CD4-positive, alpha-beta T cell (primary cell): ENCODE measurements at places on chromosomes 16 and 17. TPM values are rescaled to one million over a fixed set of nuclear protein-coding genes. Genes with fewer than 3 reads are reported as not detected.

KRTAP1-5 gene
- total RNA-seq: not detected

KRT20 gene
- total RNA-seq: not detected

GRCh38 chr17:7560172-7561027, 1.3 kb upstream of the SENP3 start:
- peak; percentile 40 for DNase-seq

GRCh38 chr16:66342294-66342900, 24.1 kb upstream of the CDH5 start:
- no peak for DNase-seq

- DNase-seq: no peak
These were observed 7.2 kb downstream of the EFCAB5 start for GRCh38 chr17:29948448-29949215.

CCDC92B gene
- 0.11 TPM for total RNA-seq

DNA sequence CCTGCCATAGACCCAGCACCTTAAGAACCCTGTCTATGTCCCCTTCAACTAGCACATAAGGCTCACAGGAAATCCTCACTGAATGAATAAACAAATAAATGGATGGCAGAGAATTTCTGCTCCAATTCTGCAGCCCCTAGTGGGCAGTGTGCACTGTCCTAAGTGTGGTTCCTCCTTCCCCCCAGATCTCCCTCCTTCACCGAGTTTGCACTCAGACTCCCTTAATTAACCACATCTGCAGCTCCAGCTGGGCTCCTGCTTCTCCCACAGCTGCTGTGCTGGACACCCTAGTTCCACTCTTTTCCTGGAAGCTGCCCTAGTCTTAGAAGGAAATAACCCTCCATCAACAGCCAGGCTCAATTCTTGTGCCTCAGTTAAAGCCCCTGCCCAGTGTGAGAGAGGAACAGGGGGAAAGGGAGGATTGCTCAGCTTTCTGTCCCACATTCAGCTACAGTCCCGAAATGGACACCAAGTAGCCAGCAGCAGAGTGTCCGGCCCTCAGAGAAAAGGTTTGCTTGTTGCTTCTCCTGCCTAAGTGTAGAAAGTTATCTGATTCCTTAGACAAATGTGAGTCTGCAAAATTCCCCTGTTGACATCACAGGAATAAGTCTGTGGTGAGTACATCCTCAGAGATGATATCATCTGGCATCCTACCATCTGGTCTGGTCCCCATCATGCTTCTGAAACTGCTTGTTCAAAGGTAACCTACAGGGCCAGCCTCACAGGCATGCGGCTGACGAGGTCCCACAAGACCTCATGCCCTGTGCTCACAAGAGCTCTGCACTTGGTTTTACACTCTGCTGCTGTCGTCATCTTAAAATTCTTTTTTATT, 12.3 kb downstream of the LRRC3C start:
- peak; percentile 63 for DNase-seq

DNA sequence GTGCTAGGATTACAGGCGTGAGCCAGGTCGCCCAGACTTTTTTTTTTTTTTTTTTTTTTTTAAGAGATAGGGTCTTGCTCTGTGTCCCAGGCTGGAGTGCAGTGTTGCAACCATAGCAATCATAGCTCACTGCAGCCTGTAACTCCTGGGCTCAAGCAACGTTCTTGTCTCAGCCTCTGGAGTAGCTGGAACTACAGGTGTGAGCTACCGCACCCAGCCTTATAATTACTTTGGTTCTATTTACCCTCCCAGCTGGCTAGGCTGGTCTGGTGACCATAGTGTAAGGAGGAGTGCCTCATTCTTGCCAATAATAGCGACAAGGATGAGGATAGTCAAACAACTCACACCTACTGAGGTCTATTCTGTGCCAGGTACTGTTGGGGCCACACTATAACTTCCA, 39.6 kb upstream of the USP7 start:
- DNase-seq: no peak

- no peak for DNase-seq
These were observed 5.5 kb upstream of the FBXL20 start for GRCh38 chr17:39406951-39407350.

GRCh38 chr17:75262112-75262606, 480 bp downstream of the MRPS7 start:
- no peak for DNase-seq

GRCh38 chr17:60168654-60169053, 18.9 kb downstream of the CA4 start:
- no peak for DNase-seq

DNA sequence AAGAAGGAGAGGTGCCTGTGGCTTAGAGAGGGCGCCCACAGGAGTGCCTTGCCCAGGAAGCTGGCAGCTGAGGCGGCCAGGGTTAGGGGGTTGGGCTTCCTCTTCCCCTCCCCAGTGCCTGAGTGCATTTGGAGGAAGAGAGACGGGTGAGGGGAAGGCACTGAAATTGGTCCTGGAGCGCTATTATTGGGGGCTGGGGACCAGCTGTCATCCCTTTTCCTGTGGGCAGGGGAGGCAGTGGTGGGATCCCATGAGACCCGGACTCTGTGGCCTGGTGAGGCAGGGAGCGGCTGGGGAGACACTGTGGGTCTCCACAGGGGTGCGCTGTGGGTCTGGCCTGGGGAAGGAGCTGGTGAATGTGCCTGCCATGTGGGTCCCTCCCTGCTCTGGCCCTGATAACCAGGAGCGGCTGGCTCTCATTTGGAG, 259.7 kb downstream of the SEC14L1 start:
- peak; percentile 67 for DNase-seq

TMEM100 gene
- total RNA-seq: not detected

DNA sequence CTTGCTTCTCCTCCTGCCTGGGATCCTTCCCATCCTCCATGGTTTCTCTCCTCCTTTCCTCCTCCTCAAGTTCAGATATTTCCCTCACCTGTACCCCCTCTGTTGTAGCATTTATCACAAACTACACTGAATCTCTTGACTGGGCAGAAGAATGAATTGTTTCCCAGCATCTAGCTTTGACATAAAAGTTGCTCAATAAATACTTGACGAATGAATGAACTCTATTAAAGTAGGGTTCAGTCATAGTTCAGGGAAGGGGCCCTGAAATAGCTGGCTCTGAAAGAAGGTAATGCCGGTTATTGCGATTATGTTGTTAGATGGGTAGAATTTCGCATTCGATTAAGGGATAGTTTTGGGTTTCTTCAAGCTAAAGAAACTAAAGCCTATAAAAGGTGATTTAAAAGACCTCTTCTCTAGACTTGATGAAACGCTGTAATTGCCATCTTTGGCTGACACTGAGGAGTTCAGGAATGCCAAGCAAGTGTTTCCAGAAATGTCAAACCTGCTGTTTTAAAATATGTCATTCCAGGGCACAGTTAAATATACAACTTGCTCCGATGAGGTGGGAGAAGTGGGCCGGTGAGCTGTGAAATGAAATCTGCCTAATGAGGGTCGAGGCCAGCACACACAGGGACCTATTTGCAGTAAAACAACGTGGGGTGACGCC, 1.0 kb upstream of the CPD start:
- no peak for DNase-seq

DNA sequence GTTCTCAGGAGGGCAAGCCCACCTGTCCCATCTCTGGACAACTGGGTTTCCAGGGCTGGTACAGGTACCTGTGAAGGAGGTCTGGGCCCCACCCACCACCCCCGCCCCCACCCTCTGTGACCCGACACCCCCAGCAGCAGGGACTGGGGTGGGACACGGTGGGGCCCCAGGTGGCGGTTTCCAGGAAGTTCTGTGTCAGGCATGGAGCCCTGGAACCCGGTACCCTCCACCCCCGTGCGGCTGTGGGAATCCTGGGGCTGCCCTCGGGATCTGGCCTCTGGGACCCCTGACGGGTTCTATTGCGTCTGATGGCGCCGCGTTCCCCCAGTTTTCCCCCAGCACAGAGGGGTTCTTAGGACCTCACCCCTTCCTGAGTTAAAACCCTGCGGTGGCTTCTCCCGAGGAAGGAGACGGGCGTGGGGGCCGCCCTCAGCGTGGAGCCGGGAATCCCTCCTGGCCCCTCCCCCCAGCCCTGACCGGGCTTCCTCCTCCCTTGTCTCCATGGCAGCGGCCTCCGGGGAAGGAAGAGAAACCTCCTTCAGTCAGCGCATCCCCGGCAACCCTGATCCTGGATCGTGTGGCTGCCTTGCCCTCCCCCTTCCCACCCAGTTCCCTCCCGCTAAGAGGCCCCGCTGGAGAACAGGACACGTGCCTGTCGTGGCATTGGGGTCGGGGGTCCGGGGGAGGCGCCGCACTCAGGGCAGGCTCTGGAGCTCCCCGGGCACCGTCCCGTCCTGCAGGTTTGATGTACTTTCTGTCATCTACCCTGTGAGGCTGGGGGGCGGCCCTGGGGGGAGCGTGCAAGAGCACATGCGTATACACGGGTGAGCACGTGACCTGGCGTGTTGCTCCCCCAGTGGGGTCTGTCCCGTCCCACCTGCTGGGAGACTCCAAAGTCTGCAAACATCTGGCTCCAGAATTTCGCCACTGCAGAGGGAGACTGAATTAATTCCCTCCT, 30.3 kb downstream of the CACNA1H start:
- no peak for DNase-seq

DNA sequence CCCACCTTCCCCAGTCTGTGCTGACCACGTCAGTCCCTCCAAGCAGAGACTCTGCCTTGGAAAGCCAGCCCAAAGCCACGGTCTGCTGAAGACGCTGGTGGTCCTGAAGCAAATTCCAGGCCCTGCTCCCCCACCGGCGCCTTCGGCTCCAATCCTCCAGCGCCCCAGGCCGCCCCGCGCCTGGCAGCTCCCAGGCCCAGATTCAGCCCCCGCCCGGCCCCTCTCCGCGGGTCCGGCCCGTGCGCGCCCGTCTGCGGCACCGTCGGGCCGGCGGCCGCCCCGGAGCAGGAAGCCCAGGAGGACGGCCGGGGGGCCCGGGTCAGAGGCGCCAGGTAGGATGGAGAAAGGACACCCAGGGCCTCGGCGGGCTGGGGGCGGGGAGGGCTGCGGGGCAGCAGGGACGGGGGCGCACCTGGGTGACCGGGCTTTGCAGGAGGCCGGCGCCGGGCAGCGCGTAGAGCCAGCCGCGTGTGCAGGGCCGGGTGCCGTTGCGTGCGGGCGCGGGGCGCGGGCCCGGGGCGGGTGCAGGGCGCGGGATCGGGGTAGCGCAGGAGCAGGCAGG, 594 bp upstream of the SLC22A31 start:
- DNase-seq: no peak

GRCh38 chr17:76063875-76064546, 8.3 kb downstream of the SRP68 start:
- DNase-seq: peak; percentile 30

DNA sequence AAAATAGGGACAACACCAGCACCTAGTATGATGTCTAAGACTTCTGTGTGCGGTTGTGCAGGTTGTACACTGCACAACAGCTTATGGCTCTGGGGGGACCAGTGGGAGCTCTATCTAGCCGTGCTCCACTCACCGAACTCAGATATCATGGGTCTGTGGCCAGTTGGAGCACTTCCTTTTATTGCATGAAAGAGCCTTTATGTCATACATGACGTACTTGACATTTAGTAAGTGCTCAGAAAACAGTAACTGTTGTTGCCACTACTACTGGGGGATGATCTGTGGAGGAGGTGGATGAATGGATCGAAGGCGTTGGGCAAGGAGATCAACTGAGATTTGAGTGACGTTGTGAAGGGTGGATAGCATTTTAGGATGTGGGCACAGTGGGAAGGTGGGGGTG, 368.8 kb downstream of the SNX29 start:
- DNase-seq: no peak

- no peak for DNase-seq
These were observed 92.5 kb downstream of the IRF8 start for GRCh38 chr16:85991425-85991824.

DNA sequence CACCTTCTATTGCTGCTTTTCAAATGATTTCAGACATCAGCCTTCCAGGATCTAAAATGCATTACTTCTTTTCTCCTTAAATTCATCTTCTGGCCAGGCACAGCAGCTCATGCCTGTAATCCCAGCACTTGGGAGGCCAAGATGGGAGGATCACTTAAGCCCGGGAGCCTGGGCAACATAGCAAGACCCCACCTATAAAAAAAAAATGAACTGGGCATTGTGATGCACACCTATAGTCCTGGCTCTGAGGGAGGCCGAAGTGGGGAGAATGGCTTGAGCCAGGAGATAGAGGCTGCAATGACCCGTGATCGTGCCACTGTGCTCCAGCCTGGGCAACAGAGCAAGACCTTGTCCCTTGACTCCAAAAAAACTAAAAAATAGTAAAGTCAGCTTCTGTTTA, 208.5 kb downstream of the SPECC1 start:
- DNase-seq: no peak

GRCh38 chr17:4220655-4221054, 43.1 kb downstream of the ANKFY1 start:
- DNase-seq: no peak

DNA sequence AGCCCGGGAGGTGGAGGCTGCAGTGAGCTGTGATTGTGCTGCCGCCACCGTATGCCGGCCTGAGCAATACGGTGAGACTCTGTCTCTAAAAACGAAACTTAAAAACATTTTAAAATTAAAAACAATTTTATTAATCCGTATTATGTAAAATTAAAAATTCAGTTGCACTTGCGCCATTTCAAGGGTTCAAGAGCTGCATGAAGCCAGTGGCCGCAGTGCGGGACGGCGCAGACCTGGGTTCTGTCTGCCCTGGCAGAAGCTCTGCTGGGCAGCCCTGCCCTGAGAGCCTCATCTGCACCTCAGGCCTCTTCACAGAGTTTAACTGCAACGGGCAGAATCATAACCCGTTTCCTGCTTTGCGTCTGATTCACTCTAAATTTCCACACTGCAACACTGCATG, 31.7 kb downstream of the TBC1D16 start:
- no peak for DNase-seq

FBXL16 gene
- total RNA-seq: 11.7 TPM
